RPMI7951 (cell line): ENCODE measurements at places on chromosomes 1 and 21. TPM values are rescaled to one million over a fixed set of nuclear protein-coding genes. Genes with fewer than 3 reads are reported as not detected.

- DNase-seq, result no peak
Measured at GRCh38 chr21:18152371-18152770, 92.3 kb upstream of the CHODL start.

DNA sequence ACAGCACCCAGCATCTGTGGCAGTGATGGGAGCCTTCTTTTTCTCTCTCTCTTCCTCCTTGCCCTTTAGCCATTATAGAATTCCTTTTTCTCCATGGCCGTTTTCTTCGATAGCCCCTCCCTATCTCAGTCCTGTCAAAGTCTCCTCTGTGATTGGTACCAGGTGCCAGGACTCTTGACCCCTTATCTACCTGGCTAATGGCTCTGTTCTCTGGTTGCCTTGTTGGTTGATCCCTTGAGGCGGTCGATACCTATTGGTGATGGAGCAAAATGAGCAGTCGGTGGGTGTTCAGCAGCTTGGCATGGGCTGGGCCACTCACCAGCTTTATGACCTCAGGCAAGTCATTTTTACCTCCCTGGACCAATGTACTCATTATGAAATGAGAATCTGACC, 2.0 kb downstream of the ATF3 start:
- DNase-seq, result no peak

DNA sequence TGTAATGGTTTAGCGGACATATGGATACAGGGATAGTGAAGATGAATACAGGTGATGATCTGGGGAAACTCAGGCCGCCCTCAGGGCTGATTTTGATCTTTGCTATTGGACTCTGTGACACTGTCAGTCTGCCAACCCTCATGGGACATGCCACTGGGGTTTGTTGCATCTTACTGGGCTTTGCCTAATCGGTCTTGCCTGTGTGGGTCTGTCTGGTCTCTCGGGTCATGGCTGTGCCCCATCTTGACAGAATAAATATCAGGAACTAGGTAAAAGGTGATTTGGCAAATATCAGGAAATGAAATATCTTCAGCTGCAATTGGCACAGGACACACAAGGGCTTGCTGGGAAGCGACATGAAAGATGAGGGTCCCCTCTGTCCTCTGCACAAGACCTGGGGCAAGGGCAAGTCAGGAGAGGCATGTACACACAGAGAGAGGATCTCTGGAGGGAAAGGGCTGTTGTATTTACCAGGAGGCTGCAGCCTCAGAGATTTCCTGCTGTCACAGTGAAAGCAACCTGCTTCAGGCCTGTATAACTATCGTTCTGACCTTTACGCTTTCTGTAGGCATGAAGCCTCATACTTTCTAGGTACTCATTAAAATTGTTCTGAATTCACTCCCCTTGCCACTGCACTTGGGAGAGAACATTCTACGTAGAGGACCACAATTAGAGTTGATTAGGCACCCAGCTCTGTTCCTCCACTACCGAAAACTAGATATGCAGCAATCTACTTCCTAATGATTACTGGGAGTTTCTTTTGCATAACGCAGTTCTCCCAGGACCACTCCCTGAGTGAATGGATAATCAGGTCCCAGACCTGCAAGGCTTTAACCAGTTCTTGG, 52.0 kb upstream of the GADD45A start:
- DNase-seq, result no peak

Gene RNU1-3
- total RNA-seq, result under 0.01 TPM in 1 of 2 replicates, not detected in the other

DNA sequence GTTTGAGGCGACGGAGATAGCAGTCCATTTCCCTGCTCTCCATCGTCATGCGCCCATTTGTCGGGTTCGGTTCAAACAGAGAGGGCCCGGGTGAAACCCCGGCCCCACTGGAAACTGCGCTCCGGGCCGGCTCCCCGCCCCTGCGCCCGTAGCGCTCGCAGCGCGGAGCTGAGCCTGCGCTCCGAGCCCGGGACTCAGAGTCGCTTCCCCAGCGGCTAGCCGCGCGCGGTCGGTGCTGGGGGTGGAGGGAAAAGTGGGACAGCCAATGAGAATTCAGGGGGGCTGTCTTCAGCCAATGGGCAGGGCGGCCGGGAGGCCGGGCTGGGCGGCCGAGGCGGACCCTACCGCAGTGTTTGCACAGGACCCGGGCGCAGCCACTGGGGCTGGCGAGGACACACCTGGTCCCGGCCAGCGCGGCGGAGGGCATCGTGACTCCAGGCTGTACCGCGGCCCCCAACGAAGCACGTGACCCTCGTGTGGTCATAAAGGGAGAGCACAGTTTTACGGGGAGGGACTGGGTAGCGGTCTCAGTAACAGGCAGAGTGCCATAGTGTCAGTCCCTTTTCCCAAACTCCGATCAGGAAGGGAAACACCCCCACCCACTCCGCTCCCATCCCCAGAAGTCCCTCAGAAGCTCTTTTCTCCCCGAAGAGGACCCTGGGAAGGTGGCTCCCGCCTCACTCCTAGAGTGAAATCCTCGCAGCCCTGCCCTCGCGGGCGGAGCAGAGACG, at the start of gene INKA2:
INKA2 (minus strand) TSS at position 202 of the 731 bp plus-strand sequence; CDS start at position 49, 153 bp downstream.
- DNase-seq, result peak; percentile 87

Gene AZIN2
- total RNA-seq, result 9.4 TPM in 2 replicates

DNA sequence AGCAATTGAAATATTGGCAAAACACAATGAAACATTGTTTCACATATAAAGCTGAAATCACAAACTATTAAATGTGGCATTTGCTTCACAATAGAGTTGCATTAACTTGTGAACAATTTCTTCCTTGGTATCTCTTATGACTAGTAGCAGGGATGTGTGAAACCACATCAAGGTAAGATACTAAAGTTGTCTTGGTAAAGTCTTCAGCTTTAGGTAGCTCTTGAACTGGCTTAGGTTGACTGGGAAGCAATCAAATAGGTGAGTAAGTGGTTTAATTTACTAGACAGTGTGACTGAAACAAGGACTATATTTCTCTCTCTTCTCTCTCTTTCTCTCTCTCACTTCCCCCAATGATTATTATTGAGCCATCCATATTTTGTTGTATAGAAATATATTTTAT, 141.5 kb upstream of the KCNK2 start:
- DNase-seq, result no peak

DNA sequence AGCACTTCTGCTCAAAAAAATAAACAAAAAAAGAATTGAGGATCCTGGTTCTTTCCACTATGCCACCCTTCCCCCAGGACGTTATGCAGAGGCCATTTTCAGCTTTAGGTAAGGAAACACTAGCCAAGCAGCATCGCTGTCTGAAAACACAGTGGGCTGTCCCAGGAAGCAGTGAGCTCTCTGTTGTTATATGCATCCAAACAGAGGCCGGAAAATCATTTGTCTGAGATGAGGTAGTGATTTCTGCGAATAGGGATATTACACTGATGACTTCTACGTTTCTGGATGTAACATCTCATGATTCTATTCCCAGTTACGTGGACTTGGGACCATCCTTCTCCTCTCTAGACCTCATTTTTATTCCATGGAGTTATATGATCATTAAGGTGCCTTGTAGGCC, 137.2 kb downstream of the OMA1 start:
- no peak for DNase-seq

Gene HPCAL4
- total RNA-seq, result 0.10 and 0.12 TPM in 2 replicates
